ENCODE measurements at places on chromosomes 2 and 18.

- DNase-seq, result no peak
Observed at GRCh38 chr2:202718614-202719013, 83.8 kb downstream of the FAM117B start.

- no peak for DNase-seq
Observed at GRCh38 chr2:72932045-72932740, 14.9 kb downstream of the EMX1 start.

DNA sequence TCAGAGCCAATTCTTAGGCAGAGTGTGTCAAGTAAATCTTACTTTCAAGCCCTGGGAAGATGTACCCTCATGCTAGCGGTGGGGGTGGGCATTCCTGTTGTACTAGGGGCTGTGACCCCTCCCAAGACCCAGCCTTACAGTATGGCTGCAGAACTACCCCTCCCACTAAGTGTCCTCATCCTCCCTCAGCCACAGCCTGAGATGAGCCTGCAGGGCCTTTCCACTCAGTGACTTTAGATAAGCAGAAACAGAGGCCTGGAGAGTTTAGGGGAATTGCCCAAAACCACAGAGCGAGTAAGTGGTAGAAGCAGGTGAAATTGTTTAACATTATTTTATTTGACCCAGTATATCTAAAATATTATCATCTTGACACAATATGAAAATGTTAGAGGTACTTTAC, 36.6 kb downstream of the TTC32 start:
- DNase-seq, result no peak

DNA sequence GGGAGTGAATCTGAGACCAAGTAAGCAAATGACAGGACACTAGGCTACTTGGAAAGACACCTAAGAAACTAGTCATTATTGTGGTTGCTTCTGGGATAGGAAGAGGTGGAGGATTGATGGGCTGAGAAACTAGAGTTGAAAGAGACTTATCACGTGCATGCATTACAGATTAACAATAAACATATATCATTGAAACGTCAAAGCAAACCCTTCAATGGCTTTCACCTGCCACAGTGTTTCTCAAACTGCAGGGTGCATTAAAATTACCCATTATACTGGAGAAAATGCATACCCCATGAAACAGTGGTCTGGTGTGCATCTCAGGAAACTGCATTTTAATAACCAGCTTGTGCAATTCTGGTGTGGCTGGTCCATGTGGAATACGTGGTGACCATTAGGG, 318.8 kb downstream of the SMAD2 start:
- no peak for DNase-seq

DNA sequence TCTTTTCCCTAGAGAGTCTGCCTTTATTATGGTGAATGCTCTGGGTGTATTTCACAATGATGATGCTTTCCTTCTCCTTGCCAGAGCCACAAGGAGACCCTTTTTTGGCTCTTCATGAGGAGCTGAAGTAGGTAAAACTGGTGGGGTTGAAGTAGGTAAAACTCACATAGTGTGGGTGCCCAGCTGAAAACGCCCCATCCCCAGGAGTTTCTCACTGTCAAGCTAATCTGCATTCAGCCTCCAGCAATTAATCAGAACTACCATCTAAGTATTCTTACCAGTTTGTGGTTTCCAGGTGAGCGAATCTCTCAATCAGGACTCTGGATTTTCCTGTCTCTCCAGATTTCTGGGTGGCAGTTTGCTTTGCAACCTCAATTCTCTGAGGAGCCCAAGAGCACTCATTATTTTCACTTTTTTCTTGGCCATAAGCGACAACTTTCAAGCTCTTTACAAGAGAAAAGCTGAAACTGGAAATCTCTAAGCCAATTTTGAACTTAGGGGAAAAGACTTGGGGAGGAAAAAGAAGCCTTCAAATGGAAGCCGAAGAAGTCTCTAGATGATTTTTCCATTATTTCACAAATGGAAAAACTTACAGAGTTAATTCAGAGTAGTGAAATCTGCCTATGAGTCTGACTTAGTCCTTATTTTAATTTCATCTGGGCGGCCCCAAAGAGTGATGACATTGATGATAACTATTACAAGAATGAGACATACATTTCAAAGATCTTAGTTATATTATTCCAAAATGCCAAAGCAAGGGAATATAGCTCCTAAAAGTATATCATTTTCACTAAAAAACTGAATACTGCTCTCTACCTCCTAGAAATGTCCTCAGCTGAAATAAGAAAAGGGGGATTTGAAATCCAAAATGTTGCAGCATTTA, 121.4 kb upstream of the MAP3K20 start:
- DNase-seq, result no peak

DNA sequence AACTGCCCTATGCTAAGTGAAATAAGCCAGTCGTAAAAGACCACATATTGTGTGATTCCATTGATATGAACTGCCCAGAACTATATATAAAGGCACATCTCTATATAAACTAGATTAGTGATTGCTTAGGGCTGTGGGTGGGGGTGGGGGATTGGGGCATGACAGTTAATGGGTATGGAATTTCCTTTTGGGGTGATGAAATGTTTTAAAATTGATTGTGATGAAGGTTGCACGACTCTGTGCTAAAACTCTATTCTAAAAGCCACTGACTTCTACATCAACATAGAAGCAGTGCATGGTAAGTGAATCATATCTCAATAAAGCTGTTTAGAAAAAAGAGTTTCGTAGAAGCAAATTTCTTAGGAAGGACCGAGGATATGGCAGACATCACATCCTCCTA, 53.0 kb downstream of the CDCA7 start:
- DNase-seq, result no peak

DNA sequence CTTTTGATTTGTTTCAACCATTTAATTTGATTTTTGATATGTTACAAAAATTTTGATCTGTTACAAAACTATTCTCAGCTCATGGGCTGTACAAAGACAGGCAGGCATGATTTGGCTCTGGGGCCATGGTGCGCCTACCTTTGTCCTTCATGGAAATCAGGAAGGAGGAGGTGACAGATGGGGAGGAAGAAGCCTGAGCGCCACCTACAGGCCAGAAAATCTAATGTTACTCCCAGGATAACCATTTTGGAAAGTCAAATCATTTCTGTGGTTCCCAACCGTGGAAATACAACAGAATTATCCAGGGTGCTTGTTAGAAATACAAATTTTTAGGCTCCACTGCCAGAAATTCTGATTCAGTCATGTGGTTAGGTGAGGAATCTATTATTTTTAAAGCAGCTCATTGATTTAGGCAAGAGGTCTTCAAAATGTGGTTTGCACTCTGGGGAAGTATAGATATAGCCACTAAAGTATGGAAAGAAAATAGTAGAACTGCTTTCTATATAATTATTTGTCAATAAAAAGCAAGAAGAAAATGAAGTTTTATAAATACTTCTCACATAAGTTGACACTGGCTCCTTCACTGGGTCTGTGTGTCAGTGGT, 93.9 kb downstream of the EVA1A start:
- DNase-seq, result peak; percentile 72

GRCh38 chr2:83596592-83597282, 862.3 kb downstream of the SUCLG1 start:
- DNase-seq, result no peak

DNA sequence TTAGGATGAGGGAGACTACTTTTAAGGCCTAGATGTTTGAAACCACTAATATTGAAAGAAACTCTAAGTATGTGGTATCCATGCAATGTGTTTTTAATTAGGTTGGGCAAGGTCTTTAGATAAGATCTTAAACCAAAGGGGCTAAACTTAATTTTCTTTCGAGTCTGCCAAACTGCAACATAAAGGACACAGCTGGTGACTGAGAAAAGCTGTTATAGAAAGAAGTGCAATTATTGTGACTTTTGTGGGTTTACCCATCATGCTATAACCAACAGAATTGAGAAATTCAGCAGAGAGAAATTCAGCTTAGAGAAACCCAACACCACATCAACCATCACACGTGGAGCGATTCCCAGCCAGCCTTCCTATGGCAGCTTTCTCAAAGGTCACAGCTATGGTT, 119.5 kb upstream of the LMAN1 start:
- no peak for DNase-seq

- no peak for DNase-seq
Observed at GRCh38 chr2:37706334-37707183, 35.1 kb upstream of the CDC42EP3 start.

- no peak for DNase-seq
Observed at GRCh38 chr18:43559507-43559906, 282.2 kb upstream of the SYT4 start.

GRCh38 chr2:232588680-232589585, 38.4 kb downstream of the EIF4E2 start:
- no peak for DNase-seq

GRCh38 chr2:188524519-188525113, 232.9 kb downstream of the GULP1 start:
- DNase-seq, result peak; percentile 72

GRCh38 chr2:170156592-170156991, 21.4 kb upstream of the MYO3B start:
- no peak for DNase-seq

GRCh38 chr18:67670024-67670543, 153.6 kb upstream of the DSEL start:
- DNase-seq, result no peak

DNA sequence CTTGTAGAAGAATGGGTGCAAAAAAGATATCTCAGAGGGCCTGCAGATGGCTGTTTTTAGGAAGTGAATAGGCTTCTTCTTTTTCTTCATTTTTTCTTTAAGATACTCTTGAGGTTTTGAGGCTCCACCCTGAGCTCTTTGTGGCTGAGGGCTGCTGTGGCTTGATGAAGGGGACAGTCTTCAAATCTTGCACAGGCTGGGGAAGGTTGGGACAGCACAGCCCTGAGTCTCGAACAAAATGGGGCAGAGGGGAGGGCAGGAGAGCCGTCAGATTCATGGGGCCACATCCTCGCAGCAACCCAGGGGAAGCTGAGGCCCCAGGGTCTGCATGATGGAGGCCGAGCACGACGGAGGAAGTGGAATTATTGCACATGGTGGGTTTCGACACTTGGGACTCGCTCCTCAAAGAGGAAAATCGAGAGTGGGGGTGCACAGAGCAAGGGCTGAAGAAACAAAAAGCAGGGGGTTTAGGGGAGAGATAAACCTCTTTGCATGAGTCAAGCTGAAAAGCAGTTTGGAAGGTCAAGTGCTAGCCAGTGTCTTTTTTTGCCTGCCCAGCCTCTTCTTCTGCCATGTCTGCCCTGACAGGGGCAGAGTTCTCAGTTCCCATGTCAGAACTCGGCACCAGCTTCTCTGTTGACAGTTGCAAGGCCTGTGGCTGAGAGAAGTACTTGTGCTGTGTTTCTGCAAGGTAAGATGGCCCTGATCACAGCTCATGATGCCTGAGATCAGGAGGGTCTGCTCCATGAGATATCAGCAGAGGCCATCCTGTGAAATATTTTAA, 19.5 kb downstream of the INPP4A start:
- peak; percentile 82 for DNase-seq

GRCh38 chr18:58175786-58176176, 131.8 kb downstream of the NEDD4L start:
- DNase-seq, result no peak

DNA sequence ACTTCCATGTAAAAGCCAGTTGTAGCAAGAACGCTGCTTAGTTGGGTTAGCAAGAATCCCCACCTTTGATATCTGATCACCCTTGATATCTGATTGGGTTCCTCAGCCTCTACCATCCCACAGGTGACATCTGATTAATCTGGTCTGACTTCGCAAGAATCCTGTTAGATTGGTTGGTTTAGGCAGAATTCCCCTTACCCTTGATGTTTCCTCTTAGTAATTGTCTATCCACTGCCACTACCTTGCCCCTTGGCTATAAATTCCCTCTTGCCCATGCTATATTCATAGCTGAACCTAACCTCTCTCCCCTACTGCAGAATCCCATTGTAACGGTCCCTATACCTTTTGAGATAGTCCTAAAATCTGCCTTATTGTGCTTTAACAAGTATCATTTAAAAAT, 33.1 kb downstream of the PRKRA start:
- no peak for DNase-seq

GRCh38 chr2:50727636-50728339, 304.1 kb downstream of the NRXN1 start:
- no peak for DNase-seq

GRCh38 chr2:100877555-100877954, 57.6 kb downstream of the NPAS2 start:
- no peak for DNase-seq

GRCh38 chr18:53747663-53748160, 476.8 kb downstream of the MBD2 start:
- DNase-seq, result no peak

- peak; percentile 25 for DNase-seq
Observed at GRCh38 chr18:31710826-31711225, 26.4 kb upstream of the B4GALT6 start.

Data from KBM-7 (cell line).